ENCODE measurements at places on chromosomes 5 and 9. TPM values are rescaled to one million over a fixed set of nuclear protein-coding genes. Genes with fewer than 3 reads are reported as not detected.

Gene SPINK1
- not detected for total RNA-seq

Gene EFNA5
- 11.5 TPM for total RNA-seq

DNA sequence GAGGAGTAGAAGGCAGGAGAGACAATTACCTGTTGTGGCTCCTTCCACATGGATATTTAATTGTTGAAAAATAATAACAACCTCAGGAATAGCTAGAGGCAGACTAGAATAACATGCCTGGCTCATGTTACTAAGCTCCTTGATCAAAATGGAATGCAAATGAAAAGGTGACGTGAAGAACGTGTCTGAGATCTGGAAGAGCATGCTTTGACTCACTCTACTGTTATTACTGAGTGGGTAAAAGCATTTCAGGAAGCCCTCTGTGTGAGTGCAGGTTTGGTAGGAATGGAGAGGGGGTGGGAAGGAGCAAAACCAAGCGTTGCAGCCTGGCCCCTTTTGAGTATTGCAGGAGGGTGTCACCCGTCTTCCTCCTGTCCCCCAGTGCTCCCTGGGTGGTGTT is 84.8 kb downstream of the EQTN start:
- H3K36me3 ChIP-seq: no peaks in the 10 kb centered on the region

DNA sequence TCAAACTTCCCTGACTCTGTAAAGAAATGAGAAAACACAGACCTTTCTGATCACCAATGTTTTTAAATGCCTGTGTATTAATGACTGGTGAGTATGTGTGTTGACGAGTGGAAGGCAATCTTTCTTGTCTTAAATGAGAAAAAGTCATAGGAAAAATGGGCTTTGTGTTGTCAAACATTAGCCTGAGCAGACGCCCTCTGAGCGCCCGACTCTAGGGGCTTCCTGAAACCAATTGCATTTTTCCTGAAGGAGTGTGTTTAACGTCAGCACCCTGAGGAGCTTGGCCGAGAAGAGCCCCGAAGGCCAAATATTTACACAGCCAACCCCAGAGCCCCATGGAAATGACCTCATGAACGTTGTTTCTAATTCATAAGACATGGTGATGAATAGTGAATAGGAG is 154.3 kb downstream of the PHF2 start:
- H3K4me1 ChIP-seq: no peaks in the 10 kb centered on the region
- no peaks in the 10 kb centered on the region for H3K36me3 ChIP-seq
- H3K27ac ChIP-seq: no peak overlapping the region
- no peak overlapping the region for H3K4me3 ChIP-seq

DNA sequence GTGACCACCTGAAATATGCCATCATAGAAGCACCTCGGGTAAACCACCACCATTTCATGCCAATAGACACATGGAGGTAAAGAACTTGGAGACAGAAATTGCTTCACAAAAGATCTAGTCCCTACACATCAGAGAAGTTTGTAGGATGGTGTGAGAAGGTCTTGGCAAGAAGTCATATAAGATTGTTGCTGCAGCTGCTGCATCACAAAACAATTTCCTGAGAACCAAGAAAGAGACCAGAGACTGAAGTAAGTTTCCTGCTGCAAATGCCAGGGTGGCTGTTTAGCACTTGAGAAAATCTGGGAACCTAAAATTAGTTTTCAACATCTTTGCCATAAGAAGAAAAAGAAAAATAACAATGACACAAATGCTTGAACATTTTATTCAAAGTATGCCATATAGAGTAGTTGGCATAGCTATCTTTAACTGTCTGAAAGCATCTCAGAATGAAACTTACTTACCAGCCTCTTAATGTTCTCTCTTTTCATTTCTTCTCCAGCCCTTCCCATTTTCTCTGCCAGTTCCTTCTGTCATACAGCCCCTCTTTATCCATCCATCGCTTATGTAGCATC is 114.3 kb downstream of the KCTD16 start:
- no peak overlapping the region for H3K27ac ChIP-seq
- no peaks in the 10 kb centered on the region for H3K27me3 ChIP-seq
- H3K4me3 ChIP-seq: no peak overlapping the region
- H3K4me1 ChIP-seq: no peaks in the 10 kb centered on the region
- no peak for DNase-seq

DNA sequence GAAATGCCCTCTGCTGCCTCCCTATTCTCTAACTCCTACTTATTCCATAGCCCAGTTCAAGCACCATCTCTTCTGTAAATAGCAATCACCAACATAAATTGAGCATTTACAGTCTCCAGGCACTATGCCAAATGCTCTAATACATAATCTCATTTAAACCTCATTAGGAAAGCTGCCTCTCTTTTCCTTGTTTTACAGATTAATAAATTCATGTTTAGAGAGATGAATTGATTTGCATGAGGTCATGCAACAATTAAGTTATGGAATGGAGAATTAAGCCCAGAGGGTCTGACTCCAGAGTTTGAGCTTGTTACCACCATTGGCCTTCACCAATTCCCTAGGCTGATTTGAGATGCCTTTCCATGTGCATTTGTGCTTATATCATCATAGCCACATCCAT is 23.4 kb upstream of the RFX3 start:
- H3K27ac ChIP-seq: no peak overlapping the region
- no peaks in the 10 kb centered on the region for H3K4me1 ChIP-seq
- no peaks in the 10 kb centered on the region for H3K27me3 ChIP-seq

- no peak for DNase-seq
- H3K27ac ChIP-seq: no peak overlapping the region
- H3K4me1 ChIP-seq: no peaks in the 10 kb centered on the region
- no peaks in the 10 kb centered on the region for H3K36me3 ChIP-seq
- H3K4me3 ChIP-seq: no peak overlapping the region
Observed at GRCh38 chr9:115401756-115402327, 283.9 kb upstream of the TNC start.

Gene GABRA6
- total RNA-seq: not detected

Gene IL31RA
- total RNA-seq: not detected

GRCh38 chr9:35748242-35748857 is 678 bp downstream of the GBA2 start:
- no peaks in the 10 kb centered on the region for H3K27me3 ChIP-seq
- peaks cover 22% of the 10 kb centered on the region for H3K4me1 ChIP-seq
- DNase-seq: no peak
- peak overlapping the region; percentile 69 for H3K27ac ChIP-seq

DNA sequence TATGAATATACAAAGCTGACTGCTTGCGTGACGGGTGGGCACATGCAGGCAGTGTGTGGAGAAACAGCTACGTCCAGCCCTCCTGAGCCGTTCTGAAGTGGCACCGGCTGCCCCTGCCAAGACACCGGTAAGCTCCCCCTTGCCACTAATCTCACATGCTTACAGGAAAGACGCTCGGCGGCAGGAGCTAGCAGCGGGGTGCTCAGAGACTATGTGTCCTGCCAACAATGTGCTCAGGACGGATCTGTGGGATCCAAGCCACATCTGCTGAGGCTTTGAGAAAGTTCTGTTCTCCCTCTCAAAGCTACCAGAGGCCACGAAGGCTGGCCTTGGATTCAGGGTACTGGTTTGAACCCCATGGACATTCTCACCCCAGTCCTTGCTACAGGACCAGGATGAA is 157.2 kb upstream of the PHYKPL start:
- DNase-seq: no peak
- H3K27ac ChIP-seq: no peak overlapping the region
- H3K4me1 ChIP-seq: no peaks in the 10 kb centered on the region
- no peaks in the 10 kb centered on the region for H3K27me3 ChIP-seq
- H3K36me3 ChIP-seq: no peaks in the 10 kb centered on the region
- no peak overlapping the region for H3K4me3 ChIP-seq

Gene HMGXB3
- total RNA-seq: 26.0 TPM

- no peaks in the 10 kb centered on the region for H3K36me3 ChIP-seq
- H3K4me1 ChIP-seq: no peaks in the 10 kb centered on the region
- no peak overlapping the region for H3K27ac ChIP-seq
- DNase-seq: no peak
Observed at GRCh38 chr5:142472306-142472951, 147.6 kb upstream of the SPRY4 start.

DNA sequence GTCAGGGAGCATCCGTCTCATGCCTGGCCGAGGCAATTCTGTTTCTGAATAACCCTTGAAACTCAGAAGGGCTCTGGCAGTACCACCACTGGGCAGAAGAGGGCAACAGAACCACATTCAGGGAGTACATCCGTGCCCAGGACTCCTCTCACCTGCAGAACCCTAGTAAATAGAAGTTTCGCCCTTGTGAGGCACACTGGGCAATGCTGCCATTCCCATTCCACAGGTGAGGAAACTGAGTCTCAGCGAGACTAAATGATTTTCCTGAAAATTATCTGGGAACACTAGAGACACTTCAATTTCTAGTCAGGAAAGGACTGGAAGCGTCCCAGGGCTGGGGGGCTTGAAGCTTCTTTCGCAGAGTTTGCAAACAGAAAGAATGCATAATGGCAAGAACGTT is 74.7 kb downstream of the FGF1 start:
- H3K4me1 ChIP-seq: no peaks in the 10 kb centered on the region
- no peaks in the 10 kb centered on the region for H3K27me3 ChIP-seq
- peak; percentile 76 for DNase-seq
- no peak overlapping the region for H3K4me3 ChIP-seq
- no peak overlapping the region for H3K27ac ChIP-seq
- H3K36me3 ChIP-seq: no peaks in the 10 kb centered on the region

- H3K27ac ChIP-seq: no peak overlapping the region
- no peaks in the 10 kb centered on the region for H3K36me3 ChIP-seq
- no peak overlapping the region for H3K4me3 ChIP-seq
- no peaks in the 10 kb centered on the region for H3K27me3 ChIP-seq
- no peaks in the 10 kb centered on the region for H3K4me1 ChIP-seq
Observed at GRCh38 chr5:56064984-56065383, 70.2 kb upstream of the IL6ST start.

Gene FCN2
- total RNA-seq: 0.23 TPM

Gene CBY3
- 0.65 TPM for total RNA-seq

DNA sequence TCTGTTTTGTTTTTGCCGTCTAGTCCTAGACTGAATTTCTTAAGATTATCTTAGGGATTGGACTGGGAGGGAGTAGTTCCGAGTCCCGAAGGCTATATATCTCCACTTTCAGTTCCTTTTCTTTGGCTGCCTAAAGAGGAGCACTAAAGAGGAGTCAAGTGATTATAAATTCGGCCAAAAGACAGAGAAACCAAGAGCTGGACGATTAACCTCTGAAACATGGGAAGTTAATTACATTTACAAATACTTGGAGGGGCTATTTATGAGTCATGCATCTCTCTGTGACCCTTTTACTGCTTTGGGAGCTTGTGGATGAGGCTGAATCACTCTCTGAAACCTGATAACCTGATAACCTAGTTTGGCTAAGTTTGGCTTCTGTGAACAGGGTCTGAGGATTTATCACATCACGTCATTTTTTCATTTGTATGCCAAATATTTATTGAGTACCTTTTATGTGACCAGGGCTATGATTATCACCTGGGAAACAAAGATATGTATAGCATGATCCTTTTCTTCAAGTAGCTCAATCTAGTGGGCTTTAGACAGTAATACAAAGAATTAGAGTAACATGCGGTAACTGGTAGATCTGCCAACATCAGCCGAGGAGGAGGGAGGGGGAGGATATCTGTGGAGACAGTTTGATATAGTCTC is 180.9 kb downstream of the CD180 start:
- no peaks in the 10 kb centered on the region for H3K36me3 ChIP-seq
- no peaks in the 10 kb centered on the region for H3K27me3 ChIP-seq
- no peak overlapping the region for H3K27ac ChIP-seq
- H3K4me3 ChIP-seq: peak overlapping the region; percentile 17
- peaks cover 6% of the 10 kb centered on the region for H3K4me1 ChIP-seq

Gene CD74
- 343 TPM for total RNA-seq

GRCh38 chr9:102049586-102050246 is 311.3 kb upstream of the GRIN3A start:
- no peaks in the 10 kb centered on the region for H3K36me3 ChIP-seq
- H3K27me3 ChIP-seq: no peaks in the 10 kb centered on the region
- no peak for DNase-seq
- no peak overlapping the region for H3K27ac ChIP-seq

DNA sequence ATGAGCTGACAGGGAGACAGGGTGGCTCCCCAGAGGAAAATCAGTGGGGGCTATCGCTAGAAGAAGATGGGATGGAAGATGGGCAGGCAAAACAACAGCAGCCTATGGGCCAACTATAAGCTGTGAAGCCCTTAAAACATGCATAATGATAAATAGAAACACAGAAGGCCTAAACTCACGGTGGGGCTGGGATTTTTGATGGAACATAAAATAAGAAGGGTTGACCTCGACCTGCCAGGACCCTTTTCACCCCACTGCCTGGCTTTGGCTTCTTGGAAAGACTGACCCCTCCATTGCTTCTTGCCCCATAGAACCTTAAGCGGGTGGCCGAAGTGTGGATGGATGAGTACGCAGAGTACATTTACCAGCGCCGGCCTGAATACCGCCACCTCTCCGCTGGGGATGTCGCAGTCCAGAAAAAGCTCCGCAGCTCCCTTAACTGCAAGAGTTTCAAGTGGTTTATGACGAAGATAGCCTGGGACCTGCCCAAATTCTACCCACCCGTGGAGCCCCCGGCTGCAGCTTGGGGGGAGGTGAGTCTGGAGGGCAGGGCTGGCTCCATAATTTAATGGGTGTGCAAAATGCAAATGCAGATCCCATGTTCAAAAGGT is 36.5 kb upstream of the SAP30L start:
- no peaks in the 10 kb centered on the region for H3K27me3 ChIP-seq
- no peak overlapping the region for H3K4me3 ChIP-seq
- H3K4me1 ChIP-seq: peaks cover 6% of the 10 kb centered on the region
- H3K36me3 ChIP-seq: no peaks in the 10 kb centered on the region
- no peak for DNase-seq
- no peak overlapping the region for H3K27ac ChIP-seq

GRCh38 chr5:127558273-127558672 is 40.8 kb downstream of the PRRC1 start:
- H3K36me3 ChIP-seq: no peaks in the 10 kb centered on the region
- H3K4me3 ChIP-seq: no peak overlapping the region
- H3K27ac ChIP-seq: no peak overlapping the region
- no peaks in the 10 kb centered on the region for H3K27me3 ChIP-seq
- no peaks in the 10 kb centered on the region for H3K4me1 ChIP-seq

GRCh38 chr9:278651-279050 is 64.0 kb downstream of the DOCK8 start:
- no peak for DNase-seq
- H3K4me1 ChIP-seq: no peaks in the 10 kb centered on the region
- H3K36me3 ChIP-seq: no peaks in the 10 kb centered on the region

- H3K27ac ChIP-seq: no peak overlapping the region
- peaks cover 2% of the 10 kb centered on the region for H3K4me1 ChIP-seq
- no peak for DNase-seq
- no peaks in the 10 kb centered on the region for H3K27me3 ChIP-seq
- H3K36me3 ChIP-seq: no peaks in the 10 kb centered on the region
Observed at GRCh38 chr5:68074633-68075032, 140.9 kb upstream of the PIK3R1 start.

DNA sequence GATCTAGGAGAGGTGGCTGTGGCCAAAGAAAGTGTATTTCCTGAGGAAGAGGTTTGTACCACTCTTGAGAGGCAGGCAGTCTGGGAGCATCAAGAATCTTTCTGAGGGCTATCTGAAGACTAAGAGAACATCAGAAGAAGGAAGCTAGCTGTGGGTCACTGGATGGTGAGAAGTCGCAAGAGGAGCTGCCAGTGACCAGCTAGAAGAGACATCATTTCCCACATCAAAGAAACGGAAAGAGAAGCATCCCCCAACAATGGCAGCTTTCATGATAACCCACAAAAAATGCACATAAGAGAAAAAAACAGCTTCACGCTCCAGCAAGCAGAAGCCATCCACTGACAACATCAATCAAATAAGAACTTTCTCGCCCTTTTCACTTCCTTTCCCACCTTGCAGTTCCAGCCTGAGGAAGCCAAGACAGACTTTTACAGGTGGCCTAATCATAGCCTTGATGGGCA is 25.0 kb upstream of the CEP78 start:
- H3K4me3 ChIP-seq: no peak overlapping the region
- DNase-seq: no peak
- H3K4me1 ChIP-seq: no peaks in the 10 kb centered on the region
